ENCODE measurements at places on chromosomes 6 and 20. TPM values are rescaled to one million over a fixed set of nuclear protein-coding genes. Genes with fewer than 3 reads are reported as not detected.

CST5 gene
- total RNA-seq = not detected

CCN6 gene
- not detected for total RNA-seq

SLC35B2 gene
- 14.7 TPM for total RNA-seq

CLPSL2 gene
- not detected for total RNA-seq

SIRPG gene
- total RNA-seq = 45.3 TPM

DEF6 gene
- 193 TPM for total RNA-seq

VWA7 gene
- 2.9 TPM for total RNA-seq

COL21A1 gene
- not detected for total RNA-seq

PRELID3B gene
- total RNA-seq = 53.8 TPM
